Common myeloid progenitor, CD34-positive (primary cell): ENCODE measurements at places on chromosomes 4 and X.

DNA sequence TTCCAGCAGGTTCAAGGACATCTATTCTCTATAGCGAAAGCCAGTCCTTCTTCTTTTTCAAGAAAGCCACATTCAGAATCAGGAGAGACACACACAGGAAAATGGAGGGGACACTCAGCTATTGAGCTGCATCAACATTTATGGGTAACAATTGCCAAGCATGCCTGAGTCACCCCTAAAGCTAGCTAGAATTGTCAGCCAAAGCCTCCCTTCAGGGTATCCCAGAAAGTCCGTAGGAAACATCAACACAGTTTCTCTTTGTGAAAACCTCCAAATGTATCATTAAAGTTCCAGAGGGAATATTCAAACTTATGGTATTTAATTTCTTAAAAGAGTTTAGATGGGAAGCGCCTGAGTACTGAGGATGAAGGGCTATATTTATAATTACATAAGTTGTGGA, 331.1 kb upstream of the SLC7A11 start:
- no peak for DNase-seq

DNA sequence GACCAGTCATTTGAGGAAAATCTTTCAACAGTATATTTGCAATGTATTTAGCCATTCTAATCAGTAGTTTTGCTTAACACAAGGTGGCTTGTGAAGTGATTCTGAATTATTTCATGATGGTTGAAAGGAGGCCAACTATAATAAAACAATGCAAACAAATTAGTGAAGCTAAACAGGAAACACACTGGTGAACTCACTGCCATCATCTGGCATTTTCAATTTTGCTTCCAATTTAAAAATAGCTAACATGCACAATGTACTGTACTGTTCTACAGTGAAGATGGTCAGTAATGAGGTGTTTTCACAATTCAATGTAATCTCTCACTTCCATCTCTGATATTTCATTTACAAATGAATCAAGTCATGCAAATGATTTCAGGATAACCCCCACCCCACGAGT, 31.1 kb downstream of the PGRMC2 start:
- DNase-seq = no peak

GRCh38 chr4:4619821-4620220, 78.0 kb upstream of the STX18 start:
- no peak for DNase-seq

GRCh38 chrX:38847206-38847902, 46.1 kb downstream of the MID1IP1 start:
- no peak for DNase-seq

DNA sequence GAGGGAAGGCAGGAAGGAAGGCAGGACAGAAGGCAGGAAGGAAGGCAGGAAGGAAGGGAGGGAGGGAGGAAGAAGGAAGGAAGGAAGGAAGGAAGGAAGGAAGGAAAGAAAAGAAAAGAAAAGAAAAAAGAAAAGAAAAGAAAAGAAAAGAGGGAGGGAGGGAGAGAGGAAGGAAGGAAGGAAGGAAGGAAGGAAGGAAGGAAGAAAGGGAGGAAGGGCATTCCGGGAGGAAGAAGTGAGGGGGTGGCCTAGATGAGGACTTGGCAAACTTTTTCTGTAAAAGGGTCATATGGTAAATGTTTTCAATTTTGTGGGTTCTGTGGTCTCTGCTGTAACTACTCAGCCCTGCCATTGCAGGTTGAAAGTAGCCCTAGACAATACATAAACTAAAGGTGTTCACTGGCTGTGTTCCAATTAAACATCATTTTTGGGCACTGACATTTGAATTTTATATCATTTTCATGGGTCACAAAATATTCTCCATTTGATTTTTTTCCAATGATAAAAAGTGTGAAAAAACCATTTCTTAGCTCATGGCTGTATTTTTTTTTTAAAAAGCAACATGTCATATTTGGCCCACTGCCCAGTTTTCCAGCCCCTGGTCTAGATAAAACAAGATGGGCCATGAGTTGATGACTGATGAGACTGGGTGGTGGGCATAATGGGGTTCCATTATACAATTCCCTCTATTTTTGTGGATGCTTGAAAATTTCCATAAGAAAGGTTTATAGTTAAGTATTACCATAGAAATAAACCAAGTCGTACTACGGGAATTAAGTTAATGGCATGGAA, 3.1 kb downstream of the ZNF630 start:
- DNase-seq = peak; percentile 20

DNA sequence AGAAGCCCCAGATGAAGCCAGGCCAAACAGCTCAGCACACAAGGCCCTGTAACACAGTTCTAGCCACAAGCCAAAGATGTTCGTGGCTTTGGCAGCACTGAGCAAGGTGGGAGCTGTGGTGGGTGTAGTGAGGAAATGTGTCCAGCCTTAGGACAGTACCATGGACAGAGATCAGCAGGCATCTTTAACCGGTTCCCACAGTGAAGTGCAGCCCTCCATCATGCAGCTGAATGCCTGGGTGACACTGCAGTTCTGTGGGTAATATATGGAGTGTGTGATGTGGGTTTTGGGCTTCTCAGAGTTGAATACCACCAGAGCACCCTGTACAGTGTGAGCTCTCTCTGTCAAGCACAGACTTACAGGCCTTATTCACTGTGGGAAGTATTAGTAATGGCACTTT, 6.0 kb upstream of the NEXMIF start:
- peak; percentile 14 for DNase-seq

GRCh38 chr4:38842994-38843393, 13.6 kb downstream of the TLR6 start:
- DNase-seq = no peak

- DNase-seq = no peak
Measured at GRCh38 chrX:3181846-3182245, 140.6 kb downstream of the ARSF start.

DNA sequence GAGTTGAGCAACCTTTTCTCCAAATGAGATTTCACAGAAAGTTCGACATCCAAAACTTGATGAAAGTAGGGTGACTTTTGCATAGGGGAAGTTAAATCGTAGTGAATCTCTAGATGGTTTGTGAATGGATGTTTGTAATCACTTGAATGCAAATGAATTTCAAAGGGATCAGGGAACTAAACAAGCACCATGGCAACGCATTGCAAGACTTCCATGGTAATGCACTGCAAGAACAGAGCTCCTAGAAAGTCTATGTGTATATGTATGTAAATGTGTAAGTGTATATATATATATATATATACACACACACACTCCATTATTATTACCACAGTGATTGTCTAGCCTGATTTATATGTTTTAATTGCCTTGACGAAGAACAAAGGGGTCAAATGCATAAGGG, 27.3 kb downstream of the INTS6L start:
- no peak for DNase-seq

GRCh38 chrX:17738737-17739535, 1.6 kb downstream of the SCML1 start:
- DNase-seq = peak; percentile 21

DNA sequence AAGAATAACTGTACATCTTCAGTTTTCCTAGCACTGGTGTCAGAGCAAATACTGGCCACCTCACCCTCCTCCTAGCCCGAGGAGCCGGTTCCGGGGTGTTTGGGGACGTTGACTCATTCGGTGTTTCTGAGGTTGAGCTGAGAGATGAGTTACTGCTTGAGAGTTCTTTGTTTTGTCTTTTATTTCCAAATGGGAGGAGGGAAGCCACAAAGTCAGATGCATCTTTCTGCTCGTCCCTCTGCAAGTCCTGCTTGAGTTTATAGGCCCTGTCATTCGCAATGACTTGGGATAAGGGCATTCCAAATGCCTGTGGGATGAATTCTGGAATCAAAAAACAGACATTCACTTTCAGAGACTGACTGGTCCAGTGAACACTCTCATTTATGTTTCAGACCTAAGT, 77.5 kb downstream of the HCCS start:
- DNase-seq = no peak

DNA sequence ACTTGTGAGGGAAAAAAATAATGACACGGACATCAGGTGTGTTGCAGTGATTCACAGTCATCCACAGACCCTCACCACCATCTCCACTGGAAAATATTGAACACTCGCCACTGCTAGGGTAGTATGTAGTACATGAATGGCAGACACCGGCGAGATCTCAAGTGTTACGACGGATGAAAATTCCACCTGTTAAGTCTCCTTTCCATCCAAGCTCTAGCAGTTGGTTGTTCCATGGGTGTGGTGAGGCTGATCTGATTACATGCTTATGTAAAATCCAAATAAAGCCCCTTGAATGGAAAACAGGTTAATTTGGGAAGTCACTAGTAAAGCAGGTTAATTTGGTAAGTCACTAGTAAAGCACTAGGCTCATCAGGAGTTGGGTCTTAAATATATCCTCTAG, 1.1 kb upstream of the ARMCX4 start:
- no peak for DNase-seq

GRCh38 chr4:108888769-108889168, 125.9 kb upstream of the ETNPPL start:
- no peak for DNase-seq

DNA sequence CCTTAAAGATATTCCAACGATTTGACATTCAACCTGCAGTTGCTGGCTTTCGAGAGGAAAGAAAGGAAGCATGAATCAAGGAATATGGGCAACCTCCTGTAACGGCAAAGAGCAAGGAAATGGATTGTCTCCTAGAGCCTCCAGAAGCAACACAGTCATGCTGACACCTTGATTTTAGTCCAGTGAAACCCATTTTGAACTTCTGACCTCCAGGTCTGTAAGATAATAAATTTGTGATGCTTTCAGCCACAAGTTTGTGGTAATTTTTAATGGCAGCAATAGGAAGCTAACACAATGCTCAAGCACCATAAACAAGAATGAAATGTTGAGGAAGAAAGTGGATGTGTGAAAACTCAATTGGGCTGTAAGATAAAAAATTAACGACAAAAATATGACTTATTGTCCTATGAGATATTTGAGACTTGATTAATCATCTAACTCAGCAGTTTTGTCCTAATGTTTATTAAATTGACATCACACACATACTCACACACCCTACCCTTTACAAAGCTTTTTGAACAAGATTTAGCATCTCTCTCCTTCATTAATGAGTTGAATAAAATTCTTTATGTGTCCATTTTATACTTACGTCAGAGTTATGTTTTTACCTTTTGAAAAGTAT, 857.2 kb upstream of the INTU start:
- DNase-seq = no peak

DNA sequence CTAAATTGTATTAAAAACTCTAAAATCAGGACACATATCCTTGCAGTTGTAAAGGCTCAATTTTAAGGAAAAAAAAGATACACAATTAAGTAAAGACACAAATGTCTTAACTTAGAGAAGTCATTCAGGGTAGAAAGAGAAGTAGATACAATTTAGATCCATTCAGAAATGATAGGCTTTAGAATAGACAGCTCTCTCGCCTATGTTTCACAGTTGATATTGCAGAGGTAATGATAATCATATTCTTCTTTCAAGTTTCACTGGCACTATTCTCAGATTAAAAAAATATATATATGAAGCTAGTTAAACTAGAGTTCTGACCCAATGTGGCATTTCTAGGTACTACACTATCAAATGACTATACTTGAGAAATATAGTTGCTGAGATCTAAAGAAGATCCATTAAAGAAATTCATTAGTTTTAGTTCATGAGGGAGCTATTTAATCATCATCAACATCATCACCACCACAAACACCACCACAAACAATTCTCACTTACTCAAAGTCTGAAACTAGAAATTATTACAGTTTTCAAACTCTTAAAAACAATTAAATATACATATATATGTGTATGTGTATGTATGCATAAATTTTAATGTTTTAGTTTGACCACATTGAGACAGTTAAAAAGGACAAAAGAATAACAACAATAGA, 93.1 kb downstream of the ANTXR2 start:
- no peak for DNase-seq

- DNase-seq = no peak
Measured at GRCh38 chr4:56324011-56324610, 63.2 kb downstream of the AASDH start.

GRCh38 chrX:115547448-115547847, 13.5 kb upstream of the PLS3 start:
- DNase-seq = no peak

GRCh38 chrX:150577174-150577573, 8.8 kb downstream of the MTM1 start:
- DNase-seq = no peak

GRCh38 chrX:9447906-9448305, 17.0 kb upstream of the TBL1X start:
- no peak for DNase-seq

DNA sequence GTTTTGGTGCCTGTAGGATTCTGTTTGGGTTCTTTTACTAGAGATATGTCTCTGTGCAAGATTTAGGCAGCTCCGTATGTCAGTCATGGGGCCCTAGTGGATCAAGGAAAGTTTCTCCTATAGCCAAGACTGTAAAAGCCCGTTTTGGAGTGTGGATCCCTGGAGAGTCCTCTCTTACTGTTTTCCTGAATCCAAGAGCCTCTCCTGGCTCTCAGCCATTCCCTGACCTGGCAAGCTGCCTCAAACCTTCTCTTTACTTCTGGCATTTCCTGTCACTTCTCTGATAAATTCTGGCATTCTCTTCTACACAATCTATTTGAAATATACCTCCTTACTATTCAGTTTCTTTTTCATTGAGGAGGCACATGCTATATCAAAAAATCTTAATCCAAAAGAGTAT, 41.4 kb downstream of the DCAF12L2 start:
- DNase-seq = no peak

DNA sequence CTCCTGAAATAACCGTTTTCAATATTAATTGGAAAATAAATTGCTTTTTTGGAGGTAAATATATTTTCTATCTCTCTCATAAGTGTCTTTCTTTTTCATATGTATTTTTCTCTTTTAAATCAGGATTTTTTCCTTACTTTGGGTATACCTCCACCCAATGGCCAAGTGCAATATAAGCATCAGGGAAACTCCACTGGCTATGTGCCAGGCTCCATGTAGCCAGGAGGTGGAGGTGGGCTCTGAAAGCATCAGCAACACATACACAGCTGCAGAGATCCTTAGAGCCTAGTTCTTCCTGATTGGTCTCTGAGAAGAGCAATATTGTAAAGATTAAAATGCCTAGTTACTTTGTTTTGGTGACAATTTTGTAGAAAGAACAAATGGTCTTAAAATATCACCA, 3.4 kb downstream of the GABRA2 start:
- no peak for DNase-seq

- DNase-seq = peak; percentile 75
Measured at GRCh38 chrX:120380699-120381098, 18.8 kb downstream of the ATP1B4 start.

- DNase-seq = no peak
Measured at GRCh38 chrX:40402831-40403533, 177.8 kb upstream of the ATP6AP2 start.

DNA sequence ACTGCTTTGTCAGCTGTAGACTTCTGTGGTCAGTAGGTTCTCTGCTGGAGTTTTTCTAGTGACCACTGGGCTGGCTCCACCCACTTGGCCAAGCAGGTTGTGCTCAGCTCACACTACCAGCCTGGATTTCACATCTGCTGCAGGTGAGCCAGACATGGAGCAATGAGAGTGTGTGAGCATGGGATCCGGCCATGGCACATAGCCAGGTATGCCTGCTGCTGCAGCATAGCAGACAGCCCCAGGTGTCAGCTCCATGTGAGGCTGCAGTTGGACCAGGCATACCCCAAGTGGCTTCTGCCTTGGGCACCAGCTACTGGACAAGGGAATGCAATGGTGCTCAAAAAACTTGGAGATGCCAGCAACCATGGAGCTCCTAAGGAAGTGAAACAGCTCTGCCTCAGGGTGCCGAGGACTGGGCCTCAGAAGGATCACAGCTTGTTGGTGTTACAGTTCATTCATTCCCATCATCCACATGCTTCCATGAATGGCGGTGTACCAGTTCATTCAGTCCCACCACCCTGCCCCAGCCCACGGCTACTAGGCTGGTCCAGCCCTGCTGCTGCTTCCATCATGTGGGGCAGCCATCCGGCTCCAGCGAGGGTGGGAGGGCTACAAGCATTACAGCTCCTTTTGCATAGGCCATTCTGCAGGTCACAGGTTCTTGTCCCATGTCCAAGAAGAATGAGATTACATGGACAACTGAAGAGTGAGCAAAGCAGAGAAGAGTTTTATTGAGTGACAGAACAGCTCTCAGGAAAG, 389.1 kb upstream of the PCDH7 start:
- no peak for DNase-seq
